Tibial nerve (tissue), 4 donors: ENCODE measurements at places on chromosomes 1 and 21.

- no peak for DNase-seq
These were observed 12.3 kb downstream of the BCAR3 start for GRCh38 chr1:93669369-93669768.

DNA sequence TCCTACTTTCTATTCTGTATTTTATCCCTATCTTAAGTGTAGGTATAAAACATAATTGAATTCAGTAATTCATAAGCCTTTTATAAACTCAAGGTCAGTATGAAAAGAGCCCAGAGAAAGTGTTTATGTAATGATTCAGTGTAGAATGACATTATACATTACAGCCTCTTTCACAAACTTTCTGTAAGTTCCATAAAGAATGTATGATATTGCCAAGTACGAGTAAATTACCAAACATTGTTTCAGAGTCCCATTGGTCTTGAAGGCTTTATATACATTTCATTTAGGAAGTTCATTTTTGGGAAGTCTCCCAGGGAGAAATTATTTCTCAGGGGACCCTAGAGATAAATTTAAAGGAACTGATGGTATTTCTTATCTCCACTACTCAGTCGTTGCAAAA lies 37.8 kb upstream of the VAMP3 start:
- no peak for DNase-seq

- DNase-seq = no peak
These were observed 49.4 kb upstream of the SEC16B start for GRCh38 chr1:178019208-178019607.

DNA sequence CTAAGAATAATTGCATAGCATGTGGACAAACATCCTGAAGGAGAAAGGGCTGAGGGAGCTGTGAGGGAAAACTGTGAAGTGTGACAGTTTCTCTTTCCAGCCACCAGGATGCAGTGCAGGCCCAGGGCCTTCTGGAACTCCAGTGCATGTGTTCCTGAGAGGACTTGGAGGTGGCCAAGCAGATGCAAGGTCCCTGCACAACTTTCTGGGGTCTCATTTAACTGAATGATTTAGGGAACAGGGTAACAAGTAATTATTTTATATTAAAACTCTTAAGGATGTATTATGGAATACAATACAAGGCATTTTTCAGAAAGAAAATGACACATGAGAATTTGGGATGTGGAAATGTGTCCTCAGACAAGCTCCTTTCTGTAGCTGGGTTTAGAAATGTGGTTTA lies 61.2 kb upstream of the MCOLN3 start:
- no peak for DNase-seq

DNA sequence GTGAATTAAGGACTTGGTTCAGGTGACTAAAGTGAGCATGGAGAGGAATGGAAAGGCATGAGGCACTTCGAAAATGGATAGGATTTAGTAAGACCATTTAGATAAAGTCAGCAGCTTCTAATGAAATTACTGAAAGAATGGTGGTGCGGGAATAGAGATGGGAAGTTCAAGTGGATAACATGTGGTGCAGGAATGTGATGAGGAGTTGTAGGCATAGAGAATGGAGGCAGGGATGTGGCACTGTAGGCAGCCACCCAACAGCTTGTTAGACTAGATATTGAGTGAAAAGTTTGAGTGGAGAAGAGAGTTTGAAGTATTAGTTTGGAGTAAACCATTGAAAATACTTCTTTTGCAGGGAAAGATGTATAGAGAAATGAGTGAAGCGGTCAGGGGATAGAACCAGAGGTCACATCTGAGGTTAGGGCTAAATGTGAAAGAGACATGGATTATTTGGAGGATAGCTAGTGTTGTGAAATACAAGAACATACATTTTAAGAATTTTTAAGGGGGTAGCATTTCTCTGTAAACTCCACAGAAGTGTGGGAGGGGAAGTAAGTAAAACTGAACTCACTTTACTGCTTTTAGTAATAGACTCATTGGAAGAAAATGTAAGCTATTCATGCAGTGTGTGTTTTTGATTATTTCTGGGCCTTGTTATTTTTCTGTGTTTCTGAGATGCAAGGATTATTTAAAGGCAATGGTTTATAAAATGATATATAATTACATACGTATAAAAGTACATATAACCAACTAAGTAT lies 46.2 kb downstream of the DYRK1A start:
- no peak for DNase-seq

DNA sequence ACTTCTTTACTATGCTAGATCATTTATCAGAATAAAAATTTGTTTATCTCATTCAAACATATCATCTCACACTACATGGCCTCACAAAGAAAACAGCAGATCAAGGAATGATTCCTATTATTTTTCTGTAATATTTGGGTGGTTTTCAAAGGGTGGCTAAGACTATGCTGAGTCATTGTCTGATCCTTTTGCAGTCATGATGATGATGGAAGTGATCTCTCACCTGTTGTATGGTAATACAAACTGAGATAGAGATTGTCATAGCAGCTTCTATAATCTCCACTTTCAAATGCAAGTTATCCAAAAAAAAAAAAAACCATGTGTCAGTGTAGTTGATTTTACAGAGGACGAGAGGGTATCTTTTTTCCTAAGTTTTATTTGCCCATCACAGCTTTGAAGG lies 37.2 kb upstream of the GBP5 start:
- no peak for DNase-seq

DNA sequence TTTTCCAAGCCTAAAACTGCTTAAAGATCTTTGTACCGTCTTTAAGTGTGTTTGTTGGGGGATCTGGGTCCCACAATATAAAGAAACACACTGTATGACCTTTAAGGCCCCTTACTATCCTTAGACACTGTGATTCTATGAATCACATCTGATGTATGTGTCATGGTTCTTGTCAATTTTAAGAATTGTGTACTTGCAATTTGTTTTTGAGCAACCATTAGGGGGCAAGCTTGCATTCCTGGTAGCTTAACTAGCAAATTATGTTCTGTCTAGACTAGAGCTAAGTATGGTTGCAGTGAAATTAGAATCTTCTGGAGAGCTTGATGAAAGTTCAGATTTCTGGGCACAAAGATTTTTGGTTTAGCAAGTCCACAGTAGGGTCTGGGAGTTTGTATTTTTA lies 219.5 kb downstream of the TPR start:
- no peak for DNase-seq

- DNase-seq = no peak
These were observed 43.2 kb upstream of the ADGRL2 start for GRCh38 chr1:81757398-81758020.

- DNase-seq = no peak
These were observed 356.3 kb downstream of the PLPP3 start for GRCh38 chr1:56222914-56223540.

DNA sequence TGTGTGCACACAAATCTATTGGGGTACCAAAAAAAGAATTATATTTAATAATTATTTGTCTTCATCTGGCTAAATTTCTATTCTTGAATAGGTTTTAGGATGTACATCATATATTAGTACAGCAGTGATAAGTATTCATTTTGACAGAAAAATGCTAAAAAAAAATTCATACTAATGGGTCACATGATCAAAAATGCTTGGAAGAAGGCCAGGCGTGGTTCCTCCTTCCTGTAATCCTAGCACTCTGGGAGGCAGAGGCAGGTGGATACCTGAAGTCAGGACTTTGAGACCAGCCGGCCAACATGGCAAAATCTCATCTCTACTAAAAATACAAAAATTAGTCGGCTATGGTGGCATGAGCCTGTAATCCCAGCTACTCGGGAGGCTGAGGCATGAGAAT lies 26.9 kb upstream of the PTGFRN start:
- no peak for DNase-seq

DNA sequence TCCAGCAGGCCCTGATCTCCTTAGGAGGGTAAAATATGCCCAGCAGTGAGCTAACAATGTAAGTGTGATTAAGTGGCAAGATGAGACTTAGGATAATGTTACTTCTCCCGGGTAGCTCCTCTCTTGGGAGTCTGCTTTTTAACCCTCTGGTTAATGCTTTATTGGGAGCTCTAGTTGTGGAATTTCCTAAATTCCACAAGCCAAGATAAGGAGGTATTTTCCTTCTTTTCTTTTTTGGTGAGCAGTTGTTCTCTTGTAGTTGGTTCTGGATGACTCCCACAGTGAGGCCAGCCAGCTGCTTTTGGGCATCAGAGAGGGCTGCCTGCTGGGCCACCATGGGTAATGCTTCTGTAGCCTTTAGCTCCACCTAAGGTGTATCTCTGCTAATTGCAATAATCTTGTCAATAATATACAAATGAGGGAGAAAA lies 19.3 kb downstream of the C1orf52 start:
- DNase-seq = no peak

- no peak for DNase-seq
These were observed 13.8 kb downstream of the S100A7A start for GRCh38 chr1:153430166-153430553.

DNA sequence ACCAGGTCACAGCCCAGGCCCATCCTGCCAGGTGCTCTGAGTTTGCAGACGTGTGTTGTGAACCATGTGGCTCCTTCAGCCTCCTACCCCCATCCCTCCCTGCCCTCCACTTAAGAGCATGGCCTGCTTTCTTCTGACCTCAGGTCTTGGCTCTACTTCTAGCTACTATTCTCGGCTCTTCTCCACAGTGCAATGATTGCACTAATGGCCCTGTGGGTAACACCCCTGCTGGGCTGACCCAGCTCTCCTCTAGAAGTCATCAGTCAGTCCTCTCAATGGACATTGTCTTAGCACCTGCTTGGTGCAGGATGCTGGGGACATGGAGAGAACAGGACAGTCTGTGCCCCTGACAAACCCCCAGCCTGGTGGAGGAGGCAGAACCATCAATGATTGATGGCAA lies 22.2 kb upstream of the IFFO2 start:
- DNase-seq = no peak

GRCh38 chr1:204456826-204457442 lies 37.7 kb downstream of the PIK3C2B start:
- DNase-seq = peak; percentile 45

GRCh38 chr1:60575326-60575977 lies 501.9 kb upstream of the C1orf87 start:
- DNase-seq = no peak

DNA sequence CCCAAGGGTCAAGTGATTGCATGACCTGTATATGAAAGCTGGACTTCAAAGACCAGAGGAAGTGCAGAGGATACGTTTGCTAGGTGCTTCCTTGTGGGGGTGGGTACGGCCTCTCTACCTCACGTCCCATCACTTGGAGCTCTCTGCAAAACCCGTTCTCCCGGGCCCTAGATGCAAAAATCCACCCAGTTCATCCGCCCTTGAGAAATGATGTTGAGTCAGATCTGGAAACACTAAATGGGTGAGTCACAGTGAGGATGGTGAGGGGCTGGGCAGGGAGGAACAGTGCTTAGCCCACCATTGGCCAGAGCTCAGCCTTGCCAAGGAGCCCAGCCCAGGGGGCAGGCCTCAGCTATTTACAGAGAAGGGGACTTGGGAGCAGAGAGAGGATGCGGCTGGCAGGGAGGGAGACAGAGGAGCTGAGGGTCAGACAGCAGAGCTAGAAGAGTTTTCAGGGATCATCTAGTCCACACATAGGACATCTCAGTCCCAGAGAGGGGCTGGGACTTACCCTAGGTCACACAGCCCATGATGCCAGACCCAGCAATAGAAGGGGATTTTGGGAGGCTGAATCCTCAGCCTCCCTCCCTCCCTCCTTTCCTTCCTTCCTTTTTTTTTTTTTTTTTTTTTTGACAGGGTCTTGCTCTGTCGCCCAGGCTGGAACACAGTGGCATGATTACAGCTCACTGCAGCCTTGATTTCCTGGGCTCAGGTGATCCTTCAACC lies 14.6 kb downstream of the ARHGEF10L start:
- no peak for DNase-seq

DNA sequence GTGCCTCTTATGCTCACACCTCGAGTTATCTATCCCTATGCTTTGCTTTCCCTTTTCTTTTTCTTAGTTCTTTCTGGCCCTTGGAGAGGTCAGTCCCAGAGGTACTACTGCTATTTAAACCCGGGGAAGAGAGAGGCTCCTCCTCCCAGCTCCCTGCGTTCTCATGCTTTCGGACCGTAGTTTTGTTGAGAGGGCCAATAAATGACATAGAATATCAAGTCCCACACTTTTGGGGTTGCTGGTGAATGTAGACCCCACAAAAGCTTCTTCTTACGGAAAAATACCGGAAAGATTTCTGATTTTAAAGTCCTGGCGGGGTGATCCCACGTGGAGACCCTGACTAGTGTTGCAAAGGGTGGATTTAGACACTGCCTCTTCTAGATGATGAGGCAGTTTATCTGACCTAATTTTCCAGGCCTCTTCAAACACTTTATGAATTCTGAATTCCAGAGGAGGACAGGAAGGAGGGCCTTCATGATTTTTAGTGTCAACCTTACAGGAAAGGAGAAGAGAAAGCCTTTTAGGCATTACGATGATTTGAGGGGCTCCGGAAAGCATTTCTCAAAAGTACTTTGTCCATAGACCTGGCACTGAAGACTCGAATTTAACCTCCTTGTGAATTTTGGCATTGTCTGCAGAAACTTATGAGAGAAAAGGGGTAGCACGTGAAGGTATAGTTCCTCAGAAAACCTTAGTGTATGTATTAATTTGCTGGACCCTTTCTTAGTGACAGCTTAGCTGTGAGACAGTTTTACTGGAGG lies 694 bp downstream of the TMEM167B start:
- no peak for DNase-seq

GRCh38 chr1:214861615-214862014 lies 220.9 kb upstream of the KCNK2 start:
- DNase-seq = no peak

- DNase-seq = no peak
These were observed 57.8 kb upstream of the C1orf185 start for GRCh38 chr1:51044199-51044598.

- DNase-seq = no peak
These were observed 40.3 kb upstream of the CCDC27 start for GRCh38 chr1:3711780-3712451.

DNA sequence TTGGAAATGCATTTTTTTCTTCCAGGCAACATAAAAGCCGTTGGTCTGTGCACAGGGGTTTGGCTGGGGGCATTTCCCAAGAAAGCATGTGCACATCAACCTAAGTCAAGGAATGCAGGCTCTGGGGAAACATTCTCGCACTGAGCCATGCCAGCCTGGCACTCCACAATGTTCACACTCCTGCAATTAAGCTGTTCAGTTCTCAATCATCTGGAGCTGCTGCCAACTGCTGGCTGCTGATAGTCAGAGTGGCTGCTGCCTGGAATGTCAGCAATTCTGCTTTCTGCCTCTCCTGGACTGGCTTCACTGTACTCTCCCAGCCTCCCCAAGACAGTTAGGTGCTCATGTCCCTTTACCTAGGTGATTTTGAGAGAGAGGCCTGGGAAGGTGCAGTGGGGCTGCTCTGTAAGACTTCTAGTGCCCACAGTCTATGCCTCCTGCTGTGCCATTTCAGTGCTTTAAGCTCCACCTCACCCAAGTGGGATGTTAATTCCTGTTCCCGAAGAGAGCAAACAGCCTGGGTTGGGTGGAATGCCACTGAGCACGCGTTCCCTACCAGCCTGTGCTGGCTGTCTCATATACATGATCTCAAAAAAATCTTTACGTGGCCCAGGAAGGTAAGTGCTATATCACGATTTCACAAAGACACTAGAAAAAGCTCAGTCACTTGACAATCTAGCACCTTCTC lies 131.7 kb downstream of the BRINP2 start:
- no peak for DNase-seq

GRCh38 chr21:27725916-27726315 lies 759.0 kb upstream of the ADAMTS5 start:
- DNase-seq = no peak
